Hypothalamus (tissue), 51 donors: ENCODE measurements at places on chromosomes 6 and 20.

DNA sequence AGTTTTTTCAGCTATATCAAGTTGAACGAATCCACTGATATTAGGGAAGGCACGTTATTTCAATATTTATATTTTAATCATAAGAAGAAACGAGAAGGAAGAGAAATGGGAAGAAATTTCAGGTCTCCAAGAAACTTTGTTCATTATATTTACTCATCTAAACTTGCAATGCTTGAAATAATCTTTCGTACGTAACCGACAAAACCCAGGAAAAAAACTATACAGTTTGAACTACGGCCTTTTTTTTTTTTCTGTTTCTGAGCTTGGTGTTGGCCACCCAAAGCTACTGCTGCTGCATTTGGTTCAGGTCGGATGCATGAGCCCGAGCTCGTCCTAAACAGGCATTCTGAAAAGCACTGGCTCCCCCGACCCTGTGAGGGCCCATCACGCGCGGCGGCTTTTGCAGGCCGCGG is 548 bp downstream of the PERP start:
- DNase-seq = no peak

DNA sequence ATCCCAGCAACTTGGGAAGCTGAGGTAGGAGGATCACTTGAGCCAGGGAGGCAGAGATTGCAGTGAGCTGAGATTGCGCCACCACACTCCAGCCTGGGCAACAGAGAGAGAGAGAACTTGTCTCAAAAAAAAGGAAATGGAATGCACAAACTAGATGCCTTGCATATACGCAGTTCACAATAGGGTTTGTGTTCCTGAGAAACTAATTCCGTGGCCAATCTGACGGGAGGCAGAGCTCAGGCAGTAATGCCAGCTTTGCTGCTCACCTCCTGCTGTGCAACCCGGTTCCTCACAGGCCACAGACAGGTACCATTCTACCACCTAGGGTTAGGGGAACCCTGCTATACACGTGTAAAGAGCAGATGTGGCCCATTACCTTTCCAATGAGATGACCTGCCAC is 1.4 kb downstream of the CDK5RAP1 start:
- no peak for DNase-seq

DNA sequence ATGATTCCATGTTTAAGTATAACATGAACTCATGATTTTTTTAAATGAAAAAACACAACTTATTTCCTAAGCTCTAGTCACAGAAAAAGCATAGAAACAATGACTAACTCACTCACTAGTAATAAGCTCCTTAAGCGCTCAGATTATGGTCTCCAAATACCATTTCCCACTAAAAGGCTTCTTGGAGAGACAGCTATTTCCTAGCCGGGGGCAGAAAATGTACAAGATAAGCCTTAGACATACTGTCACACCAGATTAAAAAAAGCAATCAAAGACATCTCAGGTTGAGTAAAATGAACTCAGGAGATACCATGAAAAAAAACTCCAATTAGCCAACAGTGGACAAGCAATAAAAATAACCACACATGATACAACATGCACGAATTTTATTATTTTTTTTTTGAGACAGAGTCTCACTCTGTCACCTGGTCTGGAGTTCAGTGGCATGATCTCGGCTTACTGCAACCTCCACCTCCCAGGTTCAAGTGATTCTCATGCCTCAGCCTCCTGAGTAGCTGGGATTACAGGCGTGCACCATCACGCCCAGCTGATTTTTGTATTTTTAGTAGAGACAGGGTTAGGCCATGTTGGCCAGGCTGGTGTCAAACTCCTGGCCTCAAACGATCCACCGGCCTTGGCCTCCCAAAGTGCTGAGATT is 14.9 kb downstream of the SRPK1 start:
- DNase-seq = no peak

GRCh38 chr20:56924292-56925081 is 295.4 kb downstream of the TFAP2C start:
- no peak for DNase-seq

DNA sequence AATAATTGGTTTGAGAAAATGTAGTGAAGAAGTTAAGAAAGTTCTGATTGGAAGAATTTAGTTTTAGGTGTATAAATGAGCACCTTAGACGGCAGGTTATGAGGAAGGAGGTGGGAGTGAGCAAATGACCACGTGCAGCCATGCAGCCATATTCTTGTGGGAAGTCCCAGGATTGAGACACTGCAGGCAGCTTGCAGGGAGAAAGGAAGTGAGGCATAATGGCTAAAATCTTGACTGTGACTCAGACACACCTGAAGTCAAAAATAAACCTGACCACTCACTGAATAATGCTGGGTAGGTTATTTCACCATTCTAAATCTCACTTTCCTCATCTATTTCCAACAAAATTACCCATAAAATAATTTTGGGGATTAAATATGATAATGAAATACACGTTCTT is 16.6 kb downstream of the DSE start:
- no peak for DNase-seq
